ENCODE measurements at places on chromosomes 12 and 14.

DNA sequence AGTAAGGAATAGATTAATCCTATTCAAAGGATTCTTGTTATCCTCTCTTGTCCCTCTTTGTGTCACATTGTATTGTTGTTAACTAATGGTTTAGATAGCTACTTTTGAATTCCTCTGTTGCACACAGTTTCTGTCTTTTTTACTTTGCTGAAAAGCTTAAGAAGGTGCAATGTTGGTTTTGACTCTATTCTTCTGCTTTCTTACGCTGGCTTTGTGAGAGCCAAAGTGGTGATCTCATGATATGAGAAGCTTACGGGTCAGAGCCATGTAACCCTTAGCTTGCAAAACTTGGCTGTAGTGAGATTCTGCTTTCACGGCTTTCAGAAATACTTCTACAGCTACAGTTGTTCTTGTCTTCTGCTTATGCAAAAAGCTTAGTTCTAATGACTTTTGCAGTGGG, 239.7 kb downstream of the TRHDE start:
- DNase-seq, result no peak

DNA sequence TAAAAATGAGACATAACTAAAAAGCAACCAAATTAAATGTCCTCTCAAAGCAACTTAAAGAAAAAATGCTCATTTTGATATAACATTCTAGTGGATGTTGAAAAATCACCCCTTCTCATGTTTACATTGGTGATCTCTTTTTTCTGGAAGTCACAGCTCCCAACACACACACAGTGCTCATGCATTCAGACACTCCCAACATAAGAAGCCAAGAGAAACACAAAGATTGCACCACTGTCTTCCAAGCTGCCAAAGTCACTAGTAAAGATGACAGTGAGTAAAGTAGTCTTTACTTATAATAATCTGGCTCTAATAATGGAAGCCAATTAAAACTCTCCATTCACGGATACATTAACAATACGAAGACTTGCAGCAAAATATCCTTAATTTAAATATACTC, 218.4 kb downstream of the NTF3 start:
- no peak for DNase-seq

DNA sequence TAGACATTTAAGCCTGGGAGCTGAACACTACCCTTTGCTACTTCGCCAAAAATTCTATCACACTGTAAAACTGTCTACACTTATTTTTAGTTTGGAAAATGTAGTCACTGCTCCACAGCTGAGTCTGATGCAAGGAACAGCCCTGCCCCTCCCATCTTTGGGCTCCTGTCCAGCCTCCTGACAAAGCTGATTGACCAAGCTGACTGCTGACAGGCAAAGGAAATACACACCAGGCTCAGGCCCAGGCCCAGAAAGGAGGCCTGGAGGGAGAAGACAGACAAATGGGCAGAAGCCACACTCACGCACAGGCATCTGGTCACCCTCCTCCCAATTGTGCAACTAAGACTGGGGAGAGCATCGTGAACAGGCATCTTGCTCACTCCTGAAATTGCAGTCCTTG, 55.3 kb downstream of the ISCA2 start:
- DNase-seq, result peak; percentile 72

DNA sequence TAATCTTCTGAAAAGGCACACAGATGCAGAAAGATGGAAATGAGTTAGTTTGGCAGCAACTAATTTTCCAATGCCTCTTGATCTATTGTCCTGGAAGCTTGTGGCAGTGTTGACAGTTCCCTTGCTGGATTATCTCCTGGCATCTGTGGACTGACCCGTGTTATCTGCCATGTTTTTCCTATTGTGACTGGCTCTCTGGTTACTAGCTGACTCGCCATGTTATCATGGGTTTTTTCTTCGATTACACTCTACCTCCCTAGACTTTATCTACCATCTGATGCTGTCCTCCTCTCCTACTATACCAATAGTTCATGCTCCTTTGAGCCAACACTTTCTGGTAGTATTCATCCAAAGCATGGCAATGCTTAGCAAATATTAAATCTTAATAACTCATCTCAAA, 63.3 kb upstream of the FLRT2 start:
- no peak for DNase-seq

DNA sequence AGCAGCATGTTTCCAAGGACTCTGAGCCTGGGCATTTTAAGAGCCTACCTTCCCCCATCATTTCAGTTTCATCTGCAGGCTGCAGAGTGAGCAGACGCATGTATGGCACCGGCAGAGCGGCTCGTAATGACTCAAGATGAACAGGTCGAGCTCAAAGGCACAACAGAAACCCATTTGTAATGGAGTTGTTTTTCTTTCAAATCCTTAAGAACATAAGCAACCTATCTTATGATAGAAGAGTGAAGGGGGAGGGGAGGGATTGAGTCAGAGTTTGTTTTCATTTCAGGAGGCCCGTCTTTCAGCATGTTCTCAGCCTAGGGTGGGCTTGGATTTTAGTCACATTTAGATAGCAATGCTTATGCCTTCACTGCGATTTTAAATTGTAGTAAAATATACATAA, 54.9 kb upstream of the CISTR start:
- peak; percentile 17 for DNase-seq

DNA sequence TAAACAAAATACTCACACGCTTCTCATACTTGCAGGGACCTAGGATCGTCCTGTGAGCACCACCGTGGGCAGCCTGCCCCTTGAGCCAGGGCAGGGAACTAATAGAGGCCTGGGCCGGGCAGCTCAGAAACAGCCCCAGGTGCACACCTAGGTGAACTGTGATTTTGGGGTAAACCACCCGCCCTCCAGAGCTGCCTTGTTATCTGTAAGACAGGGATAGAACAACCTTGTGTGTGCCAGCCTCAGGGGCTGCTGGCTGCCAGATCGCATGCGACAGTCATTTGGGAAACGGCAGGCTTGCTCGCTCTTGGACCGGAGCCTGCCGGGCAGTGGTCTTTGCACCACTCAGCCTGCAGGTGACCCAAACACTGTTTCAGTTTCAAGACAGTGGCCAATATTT, 86.8 kb downstream of the ADGRD1 start:
- no peak for DNase-seq

DNA sequence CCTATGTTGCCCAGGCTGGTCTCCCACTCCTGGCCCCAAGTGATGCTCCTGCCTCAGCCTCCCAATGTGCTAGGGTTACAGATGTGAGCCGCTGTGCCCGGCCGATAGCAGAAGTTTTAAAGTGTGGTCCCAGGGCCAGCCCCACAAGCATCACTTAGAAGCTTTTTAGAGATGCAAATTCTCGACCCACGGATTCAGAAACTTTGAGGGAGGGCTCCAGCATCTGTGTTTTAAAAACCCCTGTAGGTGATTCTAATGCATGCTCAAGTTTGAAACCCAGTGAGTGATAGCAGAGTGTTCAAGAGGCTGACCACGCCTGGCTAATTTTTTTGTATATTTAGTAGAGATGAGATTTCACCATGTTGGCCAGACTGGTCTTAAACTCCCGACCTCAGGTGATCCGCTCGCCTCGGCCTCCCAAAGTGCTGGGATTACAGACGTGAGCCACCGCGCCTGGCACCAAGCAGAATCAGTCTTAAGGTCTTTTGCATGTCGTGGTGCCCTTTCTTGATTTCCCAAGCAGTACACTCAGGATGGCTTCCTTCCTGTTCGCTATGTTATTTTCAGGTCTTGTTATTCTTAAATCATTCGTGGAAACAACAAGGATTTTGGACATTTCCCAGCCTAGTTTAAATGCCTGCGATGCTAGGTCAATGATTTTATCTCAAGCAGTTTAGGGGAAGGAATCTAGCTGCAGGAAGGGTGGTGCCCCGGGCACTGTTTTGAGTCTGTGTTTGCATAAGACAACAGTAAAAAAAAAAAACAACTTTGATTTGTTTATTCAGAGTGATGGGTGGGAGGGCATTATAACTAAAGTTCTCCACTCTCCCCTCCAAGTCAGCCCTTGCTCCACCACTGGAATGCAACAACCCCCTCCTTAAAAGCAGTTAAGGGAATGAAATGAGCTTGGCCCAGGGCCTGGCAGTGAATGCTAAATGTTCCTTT, 9.2 kb upstream of the RILPL2 start:
- peak; percentile 74 for DNase-seq

DNA sequence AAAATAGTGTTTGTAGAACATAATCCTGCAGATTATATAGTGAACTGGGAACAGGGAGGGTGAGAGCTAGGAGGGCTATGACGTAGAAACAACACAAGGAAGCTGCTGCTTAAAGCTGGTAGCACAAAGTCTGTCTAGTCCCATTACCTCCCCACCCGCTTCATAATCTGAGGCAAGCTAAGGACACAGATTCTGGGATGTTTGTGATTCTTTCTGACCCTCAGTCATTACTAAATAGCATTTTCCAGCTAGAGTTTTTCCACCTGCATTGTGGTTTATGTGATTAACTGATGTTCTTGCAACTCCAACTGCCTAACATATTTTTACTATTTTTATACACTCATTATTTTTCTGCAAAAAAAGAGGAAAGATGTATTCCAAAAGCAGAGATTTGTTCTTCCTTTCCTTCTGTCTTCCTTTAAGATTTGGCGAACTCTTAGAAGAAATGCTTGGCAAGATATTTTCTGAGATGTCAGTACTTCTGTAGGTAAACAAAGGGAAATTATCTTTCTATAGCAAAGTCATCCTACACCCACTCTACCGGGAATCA, 293.2 kb upstream of the FAR2 start:
- no peak for DNase-seq

GRCh38 chr12:24913130-24913529, 35.8 kb downstream of the BCAT1 start:
- DNase-seq, result no peak

DNA sequence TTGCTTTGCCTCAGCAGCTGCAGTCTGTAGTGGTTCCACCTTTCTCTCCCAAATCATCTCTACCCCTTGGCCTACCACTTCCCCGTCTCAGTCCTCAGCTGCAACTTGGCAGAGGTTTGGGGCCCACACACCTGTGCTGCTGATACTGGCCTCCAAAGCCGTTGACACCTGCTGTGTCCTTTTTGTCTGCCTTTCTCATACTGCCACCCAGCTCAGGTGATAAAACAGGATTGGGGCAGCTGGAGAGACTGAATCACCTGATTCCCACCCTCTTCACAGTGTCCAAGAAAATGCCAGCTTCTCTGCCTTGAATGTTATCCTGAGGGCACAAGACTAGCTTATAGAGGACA, 103.7 kb downstream of the ETV6 start:
- no peak for DNase-seq
